Aorta (tissue), 5 donors: ENCODE measurements at places on chromosomes 1 and 21. TPM values are rescaled to one million over a fixed set of nuclear protein-coding genes. Genes with fewer than 3 reads are reported as not detected.

- H3K36me3 ChIP-seq = no peaks in the 10 kb centered on the region
- no peak overlapping the region for H3K4me3 ChIP-seq
- H3K27ac ChIP-seq = no peak overlapping the region
- DNase-seq = no peak
Observed at GRCh38 chr1:199044191-199044590, 405.4 kb downstream of the PTPRC start.

DNA sequence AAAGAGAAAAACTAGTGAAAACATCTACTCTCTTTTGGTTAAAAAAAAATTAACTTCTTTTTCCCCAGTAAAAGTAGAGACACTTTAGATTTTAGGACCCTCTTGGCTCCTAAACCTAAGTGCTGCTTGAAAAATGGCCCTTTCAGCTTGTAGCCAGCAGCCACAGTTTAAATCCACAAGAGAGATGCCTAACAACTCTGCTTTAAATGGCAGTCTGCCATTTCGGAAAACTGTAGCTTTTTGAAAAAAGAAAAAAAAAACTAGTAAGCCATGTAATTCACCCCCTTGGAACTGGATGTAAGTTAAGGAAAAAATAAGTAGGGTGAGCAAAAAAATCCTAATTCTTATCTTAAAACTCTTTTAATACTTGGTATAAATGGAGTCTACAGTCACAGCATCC lies 56.0 kb downstream of the LHX9 start:
- no peaks in the 10 kb centered on the region for H3K27me3 ChIP-seq
- DNase-seq = no peak

- no peaks in the 10 kb centered on the region for H3K27me3 ChIP-seq
- peak overlapping the region; percentile 44 for H3K4me3 ChIP-seq
- H3K27ac ChIP-seq = no peak overlapping the region
- peak; percentile 85 for DNase-seq
- H3K4me1 ChIP-seq = no peaks in the 10 kb centered on the region
Observed at GRCh38 chr21:31873696-31874599, 1.1 kb downstream of the HUNK start.

The TMEM51 gene
- total RNA-seq = 8.8 TPM

DNA sequence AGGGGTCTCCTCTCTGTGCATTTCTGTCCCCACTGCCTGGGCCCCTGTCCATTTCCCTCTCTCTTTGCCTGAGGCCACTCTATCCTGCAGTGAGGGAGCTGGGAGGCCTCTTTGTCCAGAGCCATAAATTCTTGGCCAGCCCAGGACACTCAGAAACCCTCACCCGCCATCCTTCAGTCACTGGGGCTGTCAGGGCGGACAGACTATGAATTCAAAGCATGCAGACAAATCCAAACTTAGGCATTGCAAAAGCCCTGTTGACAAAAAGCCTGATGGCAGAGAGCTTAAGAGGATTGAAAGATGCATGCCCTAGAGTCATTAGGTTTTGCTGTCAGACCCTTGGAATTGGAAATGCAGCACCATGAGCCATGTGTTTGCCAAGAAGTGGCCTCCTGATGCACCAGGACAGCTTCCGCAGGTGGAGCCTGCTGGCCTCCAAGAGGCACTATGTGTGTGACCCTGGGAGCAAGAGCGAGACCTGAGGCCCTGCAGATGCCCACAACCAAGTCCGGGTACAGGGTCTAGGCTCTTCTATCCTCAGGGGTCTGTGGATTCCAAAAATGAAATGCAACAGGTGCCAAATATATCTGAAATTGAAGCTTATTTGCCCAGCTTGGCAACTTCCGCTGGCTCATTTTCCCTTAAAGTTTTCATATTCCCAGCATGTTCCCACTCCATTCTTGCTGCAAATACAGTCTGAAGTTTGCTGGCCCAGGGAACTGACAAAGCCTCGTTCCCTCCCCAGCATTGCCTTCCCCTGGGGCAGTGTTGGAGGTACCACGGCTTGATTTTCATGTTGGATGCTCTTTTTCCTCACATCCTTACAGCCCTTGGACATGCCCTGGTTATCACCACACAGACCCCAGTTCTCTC lies 177.9 kb downstream of the PGBD5 start:
- DNase-seq = no peak
- H3K4me3 ChIP-seq = no peak overlapping the region
- peaks cover 2% of the 10 kb centered on the region for H3K4me1 ChIP-seq
- H3K27ac ChIP-seq = peak overlapping the region; percentile 93
- no peaks in the 10 kb centered on the region for H3K27me3 ChIP-seq

- no peaks in the 10 kb centered on the region for H3K36me3 ChIP-seq
- H3K27ac ChIP-seq = no peak overlapping the region
- H3K4me3 ChIP-seq = no peak overlapping the region
- no peaks in the 10 kb centered on the region for H3K4me1 ChIP-seq
Observed at GRCh38 chr1:21547876-21548275, 38.7 kb downstream of the ALPL start.

The GSTM1 gene
- not detected for total RNA-seq

The KCNN3 gene
- total RNA-seq = 3.2 TPM

The CFAP141 gene
- not detected for total RNA-seq

DNA sequence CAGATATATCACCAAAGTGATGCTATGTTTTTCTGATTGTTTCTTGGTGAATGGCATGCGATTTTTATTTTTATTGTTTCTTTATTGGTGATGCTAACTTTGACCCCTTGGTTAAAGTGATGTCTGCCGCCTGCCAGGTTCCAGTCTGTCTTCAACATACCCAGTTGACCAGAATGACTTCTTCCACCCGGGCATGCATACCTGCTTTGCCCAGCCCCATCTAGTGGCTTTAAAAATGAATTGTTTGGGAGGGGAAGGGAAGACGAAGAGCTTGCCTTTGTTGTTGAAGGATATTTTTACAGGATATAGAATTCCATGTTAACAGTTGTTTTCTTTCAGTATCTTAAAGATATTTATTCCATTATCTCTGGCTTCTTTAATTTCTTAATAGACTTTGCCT lies 65.1 kb downstream of the ATG4C start:
- H3K4me1 ChIP-seq = peaks cover 2% of the 10 kb centered on the region
- no peak overlapping the region for H3K4me3 ChIP-seq
- H3K27ac ChIP-seq = no peak overlapping the region
- no peaks in the 10 kb centered on the region for H3K36me3 ChIP-seq
- no peak for DNase-seq

- H3K4me3 ChIP-seq = no peak overlapping the region
- no peaks in the 10 kb centered on the region for H3K4me1 ChIP-seq
- no peak for DNase-seq
- H3K27ac ChIP-seq = no peak overlapping the region
- no peaks in the 10 kb centered on the region for H3K36me3 ChIP-seq
- H3K27me3 ChIP-seq = no peaks in the 10 kb centered on the region
Observed at GRCh38 chr1:210626341-210626740, 297.6 kb downstream of the HHAT start.

DNA sequence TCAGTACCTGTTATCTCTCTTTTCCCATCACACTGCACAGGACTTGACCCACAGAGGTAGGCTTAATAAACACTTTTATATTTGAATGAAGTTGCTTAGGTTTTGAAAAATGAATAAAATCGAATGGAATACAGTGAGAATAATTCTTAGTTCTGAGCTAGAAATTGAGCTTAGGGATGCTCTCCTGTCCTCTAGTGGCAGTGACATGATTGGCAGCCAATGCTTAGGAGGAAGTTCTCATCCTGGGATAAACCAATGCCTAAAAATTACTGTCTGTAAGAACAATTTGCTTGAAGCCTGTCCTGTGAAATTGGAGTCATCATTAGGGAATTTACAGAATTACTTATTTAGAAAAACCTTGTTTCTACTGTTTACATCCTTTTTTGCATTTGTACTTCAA lies 21.3 kb upstream of the CYP4X1 start:
- H3K27me3 ChIP-seq = no peaks in the 10 kb centered on the region
- no peaks in the 10 kb centered on the region for H3K4me1 ChIP-seq
- H3K27ac ChIP-seq = no peak overlapping the region
- no peaks in the 10 kb centered on the region for H3K36me3 ChIP-seq

The SARS1 gene
- 116 TPM for total RNA-seq

GRCh38 chr1:34610063-34610462 lies 144.8 kb upstream of the GJB5 start:
- DNase-seq = no peak
- H3K27me3 ChIP-seq = no peaks in the 10 kb centered on the region
- no peak overlapping the region for H3K27ac ChIP-seq
- H3K4me1 ChIP-seq = no peaks in the 10 kb centered on the region
- H3K4me3 ChIP-seq = no peak overlapping the region
- H3K36me3 ChIP-seq = no peaks in the 10 kb centered on the region

DNA sequence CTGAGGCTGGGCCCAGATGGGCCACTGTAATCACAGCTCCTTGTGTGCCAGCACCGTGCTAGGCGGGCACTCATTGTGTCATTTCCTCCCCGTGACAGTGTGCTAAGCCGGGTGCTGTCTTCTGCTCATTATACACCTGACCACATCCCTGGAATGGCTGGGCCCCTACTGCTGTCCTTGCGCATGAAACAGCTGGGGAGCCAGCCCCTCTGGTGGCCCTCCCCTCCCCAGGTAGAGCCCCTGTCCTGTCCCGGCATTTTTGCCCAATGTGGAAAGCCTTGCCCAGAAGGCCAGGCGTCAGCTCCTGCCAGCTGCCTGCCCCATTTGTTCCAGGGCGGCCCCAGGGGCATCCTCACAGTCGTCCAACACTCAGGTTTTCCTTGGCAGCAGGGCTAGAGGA lies 107.4 kb upstream of the CASZ1 start:
- no peaks in the 10 kb centered on the region for H3K36me3 ChIP-seq
- H3K27me3 ChIP-seq = no peaks in the 10 kb centered on the region
- no peaks in the 10 kb centered on the region for H3K4me1 ChIP-seq
- peak; percentile 57 for DNase-seq

GRCh38 chr1:198597690-198598430 lies 41.0 kb upstream of the PTPRC start:
- no peak overlapping the region for H3K27ac ChIP-seq
- no peaks in the 10 kb centered on the region for H3K4me1 ChIP-seq
- H3K4me3 ChIP-seq = no peak overlapping the region
- no peaks in the 10 kb centered on the region for H3K27me3 ChIP-seq
- H3K36me3 ChIP-seq = no peaks in the 10 kb centered on the region

DNA sequence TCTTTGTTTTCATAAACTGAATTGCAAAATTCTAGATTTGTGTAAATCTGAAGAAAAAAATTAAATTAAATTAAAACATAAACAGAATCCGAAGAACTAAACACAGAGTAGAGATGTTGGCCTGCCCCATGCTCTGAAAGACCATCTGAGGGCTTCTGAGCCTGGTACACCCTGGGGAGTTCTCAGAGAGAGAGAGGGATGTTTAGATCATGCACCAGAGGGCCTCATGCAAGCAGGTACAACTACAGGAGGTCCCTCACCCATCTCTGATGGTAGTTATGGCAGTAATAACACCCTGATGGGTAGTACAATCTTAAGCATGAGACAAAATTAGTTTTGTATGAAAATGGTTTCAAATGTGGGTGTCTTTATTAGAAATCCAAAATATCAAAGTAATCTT lies 127.7 kb downstream of the TGFB2 start:
- H3K36me3 ChIP-seq = no peaks in the 10 kb centered on the region
- no peak for DNase-seq
- peaks cover 2% of the 10 kb centered on the region for H3K4me1 ChIP-seq
- no peak overlapping the region for H3K27ac ChIP-seq
- H3K4me3 ChIP-seq = no peak overlapping the region
- H3K27me3 ChIP-seq = no peaks in the 10 kb centered on the region

DNA sequence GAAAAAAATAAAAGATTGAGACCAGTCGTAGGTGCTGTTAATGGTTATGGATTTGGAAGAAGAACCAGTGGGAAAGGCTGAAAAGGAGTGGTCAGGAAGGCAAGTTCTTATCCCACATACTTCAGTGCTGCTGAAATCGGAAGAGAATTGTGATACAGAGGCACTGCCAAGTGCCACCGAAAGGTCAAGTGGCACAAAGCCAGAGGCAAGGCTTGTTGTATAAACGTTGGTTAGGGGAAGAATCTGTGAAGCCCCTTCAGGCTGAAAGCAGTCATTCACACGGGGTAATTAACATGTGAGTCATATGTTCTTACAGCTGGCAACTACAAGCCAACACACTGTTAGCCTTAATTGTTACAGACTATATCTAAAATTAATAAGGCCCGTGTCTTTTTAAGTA lies 48.8 kb downstream of the ZBTB40 start:
- H3K27me3 ChIP-seq = no peaks in the 10 kb centered on the region
- no peak overlapping the region for H3K4me3 ChIP-seq
- H3K36me3 ChIP-seq = no peaks in the 10 kb centered on the region
- no peak for DNase-seq
- H3K27ac ChIP-seq = peak overlapping the region; percentile 49
- peaks cover 6% of the 10 kb centered on the region for H3K4me1 ChIP-seq

The ATP6V1G3 gene
- not detected for total RNA-seq

GRCh38 chr1:94067196-94067595 lies 53.8 kb downstream of the ABCA4 start:
- no peak overlapping the region for H3K4me3 ChIP-seq
- no peaks in the 10 kb centered on the region for H3K36me3 ChIP-seq
- no peak for DNase-seq
